Central memory CD4-positive, alpha-beta T cell (primary cell): ENCODE measurements at places on chromosomes 4 and X.

- DNase-seq, result no peak
Observed at GRCh38 chr4:165520086-165520485, 141.3 kb downstream of the CPE start.

GRCh38 chr4:102497986-102498385, 3.2 kb upstream of the NFKB1 start:
- DNase-seq, result no peak

- no peak for DNase-seq
Observed at GRCh38 chr4:168630445-168631187, 133.8 kb downstream of the PALLD start.

GRCh38 chrX:32195611-32196010, 1015.7 kb downstream of the DMD start:
- DNase-seq, result no peak

- DNase-seq, result no peak
Observed at GRCh38 chr4:187125062-187125461, 401.4 kb upstream of the FAT1 start.

DNA sequence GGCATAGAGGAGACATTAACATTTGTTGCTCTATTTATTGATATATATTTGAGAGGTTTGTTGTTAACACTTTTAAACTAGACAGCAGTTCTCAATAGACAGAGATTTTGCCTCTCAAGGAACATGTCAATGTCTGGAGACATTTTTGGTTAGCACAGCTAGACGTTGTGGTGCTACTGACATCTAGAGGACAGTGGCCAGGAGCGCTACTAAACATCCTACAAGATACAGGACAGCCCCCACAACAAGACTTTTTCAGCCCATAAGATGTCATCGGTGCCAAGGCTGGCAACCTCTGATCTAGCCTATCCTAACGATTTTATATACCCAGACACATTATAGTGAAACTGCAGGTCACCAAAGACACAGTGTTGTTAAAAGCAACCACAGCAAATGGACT, 18.4 kb upstream of the CTSO start:
- DNase-seq, result no peak

DNA sequence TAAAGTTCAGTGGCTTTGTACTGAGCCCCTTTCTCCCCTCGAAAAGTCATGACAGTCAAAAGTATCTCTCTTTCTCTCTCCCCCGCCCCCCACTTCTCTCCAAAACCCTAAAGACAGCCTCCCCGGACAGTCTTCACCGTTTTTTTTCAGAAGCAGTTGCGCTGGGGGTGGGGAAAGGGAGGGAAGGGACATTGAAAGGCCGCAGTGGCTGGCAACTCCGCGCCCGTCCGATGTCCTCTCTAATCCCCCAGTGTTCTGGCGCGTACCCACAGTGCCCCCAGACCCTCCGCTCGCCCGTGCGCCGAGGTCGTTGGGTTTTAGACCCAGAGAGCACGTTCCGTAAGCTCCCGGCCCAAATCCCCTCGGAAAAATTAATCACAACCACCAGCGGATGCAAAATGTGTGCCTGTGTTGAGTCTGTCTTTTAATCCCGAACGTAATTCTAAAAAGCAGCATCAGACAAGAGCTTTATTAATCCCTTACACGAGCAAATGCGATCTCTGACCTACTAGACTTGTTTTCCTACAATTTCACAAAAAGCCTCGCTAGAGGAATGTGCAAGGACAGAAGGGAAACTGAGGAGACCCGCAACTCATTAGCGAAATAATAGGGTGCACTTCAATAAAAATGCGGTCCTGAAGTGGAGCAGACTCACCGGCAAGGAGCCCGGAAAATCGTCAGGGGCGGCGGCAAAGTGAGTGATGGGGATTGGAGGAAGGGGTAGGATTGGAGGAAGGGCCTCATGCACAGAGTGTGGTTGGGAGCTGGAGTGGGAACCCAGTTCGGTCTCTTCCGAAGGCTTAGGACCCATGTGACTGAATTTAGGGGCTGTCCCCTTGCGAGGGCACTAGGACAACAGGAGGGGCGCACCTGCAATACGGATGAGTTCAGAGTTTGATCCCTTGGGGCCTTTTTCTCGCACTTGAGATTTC, 12.2 kb upstream of the PRDM8 start:
- DNase-seq, result no peak

- no peak for DNase-seq
Observed at GRCh38 chrX:115560978-115561604, at the start of gene PLS3. Gene PLS3, plus strand, starts transcription at chrX:115561174. Its CDS starts 49,077 bp downstream, at chrX:115610251.

- DNase-seq, result no peak
Observed at GRCh38 chr4:148958317-148958716, 516.1 kb upstream of the NR3C2 start.

- no peak for DNase-seq
Observed at GRCh38 chr4:66223068-66223703, 552.9 kb upstream of the EPHA5 start.

GRCh38 chr4:1859389-1859753, 3.4 kb upstream of the LETM1 start:
- no peak for DNase-seq
